GM12891 (cell line): ENCODE measurements at places on chromosomes 7 and 10.

GRCh38 chr10:10677479-10677878 is 340.2 kb upstream of the CELF2 start:
- no peak for DNase-seq

DNA sequence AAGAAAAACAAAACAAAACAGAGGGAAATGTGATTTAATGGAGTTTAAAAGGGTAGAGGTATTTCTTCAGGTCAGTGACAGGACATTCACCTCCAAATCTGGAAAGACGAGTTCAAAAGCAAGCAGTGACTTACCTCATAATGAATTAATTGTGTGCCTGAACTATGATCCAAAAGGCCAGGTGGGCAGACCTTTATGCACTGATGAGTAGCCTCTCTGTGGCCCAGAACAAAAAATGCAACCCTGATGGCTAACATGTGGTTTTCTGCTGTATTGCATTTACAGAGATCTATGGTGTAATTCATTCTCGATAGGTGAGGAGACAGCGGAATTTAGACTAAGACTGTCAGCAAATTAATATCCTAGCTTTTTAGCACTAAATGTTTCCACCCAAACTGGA is 142.0 kb downstream of the HDAC9 start:
- no peak for DNase-seq

DNA sequence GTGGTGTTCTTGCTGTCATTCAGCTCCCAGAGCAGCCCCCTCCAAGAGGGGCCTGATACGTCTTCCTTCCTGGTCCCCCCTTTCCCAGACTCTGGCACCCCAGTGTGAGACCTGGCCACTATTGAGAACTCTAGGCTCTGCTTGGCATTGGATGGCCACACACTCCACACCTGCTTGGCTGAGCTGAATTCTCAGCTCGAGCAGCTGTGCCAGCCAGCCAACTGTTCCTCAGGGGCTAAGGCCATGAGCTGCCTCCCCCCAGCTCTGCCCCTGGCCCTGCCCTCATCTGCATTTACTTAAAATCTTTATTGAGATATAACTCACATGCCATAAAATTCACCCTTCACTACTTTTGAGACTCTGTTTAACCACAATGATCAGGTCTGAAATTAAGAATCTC is 6.7 kb downstream of the TLL2 start:
- no peak for DNase-seq

GRCh38 chr7:74515276-74515675 is 61.6 kb downstream of the GTF2IRD1 start:
- no peak for DNase-seq

DNA sequence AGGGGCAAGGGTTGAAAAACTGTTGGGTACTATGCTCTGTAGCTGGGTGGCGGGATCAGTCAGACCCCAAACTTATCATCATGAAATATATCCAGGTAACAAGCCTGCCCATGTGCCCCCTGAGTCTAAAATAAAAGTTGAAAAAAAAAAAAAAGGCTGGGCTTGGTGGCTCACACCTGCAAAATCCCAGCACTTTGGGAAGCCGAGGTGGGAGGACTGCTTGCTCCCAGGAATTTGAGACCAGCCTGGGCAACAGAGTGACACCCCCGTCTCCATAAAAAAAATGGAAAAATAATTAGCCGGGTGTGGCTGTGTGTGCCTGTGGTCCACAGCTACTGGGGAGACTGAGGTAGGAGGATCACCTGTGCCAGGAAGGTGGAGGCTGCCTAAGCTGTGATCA is 83.5 kb downstream of the VIPR2 start:
- no peak for DNase-seq

GRCh38 chr10:116719804-116720203 is 22.6 kb downstream of the HSPA12A start:
- DNase-seq, result no peak

GRCh38 chr10:93495654-93496321 is 624 bp upstream of the CEP55 start:
- DNase-seq, result no peak

DNA sequence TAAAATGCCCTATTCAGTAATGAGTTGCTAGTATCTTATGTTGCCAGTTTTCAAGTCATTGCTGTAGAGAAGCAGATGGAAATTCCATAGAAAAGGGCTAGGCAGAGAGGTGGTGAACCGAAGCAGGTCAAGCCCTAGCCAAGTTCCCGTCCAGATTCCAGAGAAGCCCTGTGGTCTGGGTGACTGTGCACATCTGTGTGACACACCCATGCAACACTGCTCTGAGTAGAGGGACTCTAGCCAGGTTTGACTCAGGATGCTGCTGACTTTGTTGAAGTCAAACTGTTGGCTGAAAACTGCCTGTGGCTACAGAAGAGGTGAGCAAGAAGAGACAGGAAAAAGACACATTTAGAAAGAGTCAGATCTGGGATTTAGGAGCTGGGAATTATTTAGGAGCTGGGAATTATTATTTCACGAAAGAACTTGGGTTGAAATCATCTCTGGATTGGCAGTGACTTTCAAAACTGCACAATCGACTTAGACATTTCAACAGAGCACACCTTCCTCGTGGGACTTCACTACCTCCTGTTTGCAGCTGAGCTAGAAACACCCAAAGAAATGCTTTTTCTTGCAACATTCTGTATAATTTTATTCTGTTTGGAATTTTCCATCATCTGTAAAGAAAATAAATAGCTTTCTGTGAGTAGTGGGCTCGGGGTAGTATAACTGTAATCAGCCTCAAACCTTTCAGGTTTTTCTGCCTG is 149.1 kb upstream of the PRKCQ start:
- DNase-seq, result no peak

- DNase-seq, result no peak
Observed at GRCh38 chr7:6433784-6434615, 13.8 kb downstream of the DAGLB start.

GRCh38 chr7:142556740-142557139 is 192.5 kb upstream of the PRSS1 start:
- DNase-seq, result no peak

- no peak for DNase-seq
Observed at GRCh38 chr10:17781856-17782255, 27.3 kb upstream of the MRC1 start.

DNA sequence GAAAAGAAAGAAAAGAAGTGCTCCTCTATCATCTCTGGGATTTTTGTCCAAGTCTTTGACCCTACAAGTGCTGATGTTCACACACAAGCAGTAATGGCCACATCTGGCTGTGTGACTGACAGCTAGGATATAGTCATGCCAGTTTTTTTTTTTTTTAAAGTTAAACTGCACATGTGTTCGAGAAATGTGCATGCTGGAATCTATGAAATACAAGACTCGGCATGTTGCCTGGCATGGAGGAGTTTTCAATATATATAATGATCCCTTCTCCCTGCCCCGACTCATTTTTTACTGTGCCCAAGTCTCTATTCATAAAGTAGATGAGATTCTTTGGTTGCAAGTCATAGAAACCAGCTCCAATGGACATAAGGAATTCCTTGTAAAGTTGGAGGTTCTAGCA is 60.4 kb upstream of the FGFR2 start:
- DNase-seq, result no peak

GRCh38 chr10:47256751-47257336 is 43.2 kb upstream of the GDF10 start:
- DNase-seq, result no peak

- no peak for DNase-seq
Observed at GRCh38 chr10:43943818-43944360, 295.2 kb upstream of the ZNF32 start.

DNA sequence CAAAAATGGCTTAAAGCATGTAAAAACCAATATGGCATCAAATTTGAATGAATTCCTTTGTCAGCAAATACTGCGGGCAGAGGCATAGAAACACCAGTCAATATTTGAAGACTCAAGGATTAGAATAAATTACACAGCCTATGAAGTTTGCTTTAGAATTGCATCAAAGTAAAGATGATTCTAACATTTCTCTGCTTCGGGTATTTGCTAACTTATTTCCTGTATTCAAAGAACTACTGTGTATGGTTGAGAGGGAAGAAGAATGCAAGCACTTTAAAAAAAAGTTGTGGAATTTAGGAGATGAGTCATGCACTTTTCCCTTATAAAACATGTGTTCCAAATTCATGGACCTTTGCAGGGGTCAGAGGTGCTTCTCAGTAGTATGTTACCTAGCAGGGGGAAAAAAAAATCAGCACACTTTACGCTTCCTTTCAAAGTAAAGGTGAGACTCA is 90.1 kb downstream of the PIP4K2A start:
- no peak for DNase-seq

GRCh38 chr10:81847675-81848074 is 27.3 kb upstream of the NRG3 start:
- DNase-seq, result no peak

DNA sequence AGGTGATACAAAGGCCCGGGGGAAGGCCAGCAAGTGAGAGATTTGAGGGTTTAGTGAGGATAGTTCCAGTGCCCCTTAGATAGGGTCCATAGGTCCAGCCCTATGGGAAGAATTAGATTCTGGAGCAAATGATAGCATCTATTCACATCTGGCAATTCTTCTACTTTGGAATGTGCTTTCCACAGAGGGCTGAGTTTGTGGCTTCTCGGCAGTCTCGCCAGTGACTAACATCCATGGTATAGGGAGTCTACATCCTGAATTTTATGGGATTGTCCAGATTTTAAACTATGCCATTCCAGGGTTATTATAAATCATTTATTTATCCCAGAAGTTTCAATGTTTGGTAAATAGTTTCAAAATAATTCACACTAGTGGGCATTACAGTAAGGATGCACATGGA is 207.3 kb upstream of the ADO start:
- no peak for DNase-seq

- DNase-seq, result no peak
Observed at GRCh38 chr10:92850185-92850584, 1.9 kb downstream of the EXOC6 start.

- DNase-seq, result no peak
Observed at GRCh38 chr7:139748373-139748765, 29.4 kb downstream of the HIPK2 start.

- no peak for DNase-seq
Observed at GRCh38 chr7:20279979-20280378, 50.7 kb upstream of the ITGB8 start.

DNA sequence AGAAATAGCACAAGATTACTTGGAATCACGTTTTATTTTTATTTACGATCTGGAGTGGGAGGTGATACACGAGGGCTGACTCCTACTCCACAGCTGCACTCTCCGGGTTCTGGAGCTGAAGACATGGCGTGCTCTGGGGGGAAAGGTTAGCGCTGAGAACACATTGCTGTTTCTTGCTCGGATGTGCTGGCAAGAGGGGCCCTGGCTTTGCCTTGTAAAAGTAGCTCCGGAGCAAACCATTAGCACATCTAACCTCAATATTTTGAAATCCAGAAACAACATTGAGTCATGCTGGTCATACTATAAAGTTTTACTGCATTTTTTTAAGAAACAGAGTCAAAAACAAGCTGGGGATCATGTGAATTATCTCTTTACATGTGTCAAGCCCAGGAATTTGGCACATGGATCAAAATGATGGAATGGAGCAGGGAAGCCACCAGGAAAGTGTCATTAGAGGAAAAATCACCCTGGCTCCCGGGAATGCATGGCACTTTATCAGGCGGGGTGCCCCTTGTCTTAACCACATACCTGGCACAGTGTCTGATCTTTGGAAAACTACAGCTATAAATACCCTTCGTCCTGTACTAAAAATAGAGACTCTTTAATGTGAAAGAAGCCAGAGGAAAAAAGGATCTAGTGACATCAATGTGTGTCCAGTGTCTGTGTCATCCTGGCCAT is 31.6 kb upstream of the LYZL1 start:
- no peak for DNase-seq
